ENCODE measurements at places on chromosomes 13 and 19. TPM values are rescaled to one million over a fixed set of nuclear protein-coding genes. Genes with fewer than 3 reads are reported as not detected.

DNA sequence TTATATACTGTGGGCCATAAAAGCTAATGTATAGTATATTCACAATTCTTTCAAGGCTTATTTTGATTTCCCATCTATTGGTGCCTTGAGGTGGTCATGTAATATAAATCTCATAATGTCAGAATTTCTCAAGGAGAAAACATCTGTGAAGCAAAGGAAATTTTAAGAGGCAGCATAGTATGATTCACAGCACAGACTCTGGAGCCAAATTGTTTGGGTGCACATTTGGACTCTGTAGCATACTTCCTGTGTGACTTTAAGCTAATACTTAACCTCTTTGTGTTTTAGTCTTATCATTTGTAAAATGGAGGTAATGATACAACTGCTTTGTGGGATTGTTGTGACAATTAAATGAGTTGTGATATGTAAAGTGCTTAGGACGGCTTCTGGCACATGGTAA, 67.6 kb downstream of the PIBF1 start:
- DNase-seq: no peak

DNA sequence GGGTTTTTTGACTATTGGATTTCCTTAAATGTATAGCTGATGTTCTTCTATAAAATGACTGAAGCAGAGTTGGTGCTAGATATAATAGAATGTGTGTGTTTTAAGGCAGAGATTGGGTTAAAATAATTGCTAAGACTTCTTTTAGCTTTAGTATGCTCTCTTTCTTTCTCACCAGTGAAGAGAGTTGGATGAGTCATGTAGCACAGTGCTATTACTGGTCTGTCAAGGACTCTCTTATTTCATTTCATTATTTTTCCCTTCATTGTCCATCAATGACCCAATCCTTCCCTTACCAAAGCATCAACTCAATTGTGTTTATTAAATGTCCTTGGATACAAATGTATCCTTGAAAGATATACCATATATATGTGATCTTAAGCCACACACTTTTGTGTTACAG, 268.9 kb downstream of the IRS2 start:
- no peak for DNase-seq

Gene C19orf73
- 1.4 TPM for polyA plus RNA-seq

- DNase-seq: no peak
These were observed 411.7 kb downstream of the KCNRG start for GRCh38 chr13:50426927-50427326.

- no peak for DNase-seq
These were observed 141.7 kb downstream of the EFNB2 start for GRCh38 chr13:106393776-106394175.

Gene LGALS4
- polyA plus RNA-seq: 680 TPM

- DNase-seq: no peak
These were observed 30.6 kb upstream of the DPP9 start for GRCh38 chr19:4754248-4754647.

Gene PLPPR3
- 5.2 TPM for polyA plus RNA-seq

GRCh38 chr19:13796301-13797057, 1.2 kb downstream of the ZSWIM4 start:
- DNase-seq: no peak

DNA sequence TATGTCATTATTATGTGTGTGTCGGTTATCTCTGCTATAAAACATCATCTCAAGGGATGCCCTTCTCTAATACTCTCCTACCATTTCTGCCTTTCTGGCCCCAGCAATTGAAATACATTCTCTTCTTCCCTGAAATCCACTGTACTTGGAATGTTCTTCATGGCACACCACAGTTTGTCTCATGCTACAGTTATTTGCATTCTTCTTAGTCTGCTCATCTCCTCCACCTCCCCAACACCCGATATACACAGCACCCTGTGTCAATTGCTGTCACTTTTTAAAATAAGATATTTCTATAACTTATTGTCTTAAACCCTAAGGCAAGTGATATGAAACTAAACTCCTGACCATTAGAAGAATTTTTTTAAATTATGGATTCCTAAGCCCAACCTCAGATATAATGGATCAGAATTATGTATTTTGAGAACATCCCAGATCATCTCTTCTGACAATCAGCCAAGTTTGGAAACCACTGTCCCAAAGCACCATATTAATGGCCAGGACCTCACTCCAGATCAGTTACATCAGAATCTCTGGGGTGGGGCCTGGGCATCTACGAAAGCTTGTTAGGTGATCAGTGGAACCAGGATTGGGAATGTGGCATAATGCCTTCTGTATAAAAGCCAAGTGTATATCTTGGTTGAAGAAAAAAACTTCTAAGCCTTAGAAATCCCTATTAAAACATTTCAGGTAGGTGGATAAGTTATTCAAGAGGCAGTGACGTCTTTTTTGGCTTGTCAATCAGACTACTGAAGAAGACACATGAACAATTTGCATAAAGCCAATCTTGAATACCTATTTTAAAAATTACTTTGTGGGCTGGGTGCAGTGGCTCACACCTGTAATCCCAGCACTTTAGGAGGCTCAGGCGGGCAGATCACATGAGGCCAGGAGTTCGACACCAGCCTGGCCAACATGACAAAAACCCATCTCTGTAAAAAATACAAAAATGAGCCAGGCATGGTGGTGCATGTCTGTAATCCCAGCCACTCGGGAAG, 30.0 kb upstream of the KBTBD7 start:
- DNase-seq: no peak

DNA sequence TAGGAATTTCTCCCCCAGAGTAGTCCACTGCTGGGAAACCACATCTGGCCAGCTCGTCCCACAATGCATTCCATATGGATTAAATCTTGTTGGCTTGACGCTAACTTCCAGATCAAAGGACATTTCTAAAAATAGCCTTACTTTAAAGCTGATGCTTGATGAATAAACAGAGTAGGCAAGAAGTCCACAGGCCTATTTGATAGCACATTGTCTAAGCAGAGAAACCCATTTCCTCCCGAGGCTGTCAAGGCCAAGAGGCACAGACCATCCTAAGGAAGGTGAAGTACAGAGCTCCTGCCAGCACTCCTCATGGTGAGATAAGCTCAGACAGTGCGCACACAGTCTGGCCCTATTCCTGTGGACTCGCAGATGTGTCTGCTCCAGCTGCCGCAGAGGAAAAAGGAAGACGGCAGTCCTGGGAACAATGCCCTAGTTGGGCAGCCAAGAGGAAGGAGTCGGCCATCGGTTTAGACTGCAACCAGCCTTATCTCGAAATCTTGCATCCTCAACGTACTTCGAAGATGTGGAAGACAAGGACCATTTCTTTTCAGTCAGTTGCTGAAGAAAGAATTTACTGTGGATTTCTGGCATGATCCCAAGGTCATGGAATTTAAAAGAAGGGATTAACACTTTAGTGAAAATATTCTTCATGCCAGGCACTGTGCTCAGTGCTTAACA, 156.8 kb downstream of the RGCC start:
- peak; percentile 6 for DNase-seq

Gene LSR
- polyA plus RNA-seq: 99.1 TPM

GRCh38 chr13:101511766-101512165, 59.3 kb downstream of the ITGBL1 start:
- no peak for DNase-seq

DNA sequence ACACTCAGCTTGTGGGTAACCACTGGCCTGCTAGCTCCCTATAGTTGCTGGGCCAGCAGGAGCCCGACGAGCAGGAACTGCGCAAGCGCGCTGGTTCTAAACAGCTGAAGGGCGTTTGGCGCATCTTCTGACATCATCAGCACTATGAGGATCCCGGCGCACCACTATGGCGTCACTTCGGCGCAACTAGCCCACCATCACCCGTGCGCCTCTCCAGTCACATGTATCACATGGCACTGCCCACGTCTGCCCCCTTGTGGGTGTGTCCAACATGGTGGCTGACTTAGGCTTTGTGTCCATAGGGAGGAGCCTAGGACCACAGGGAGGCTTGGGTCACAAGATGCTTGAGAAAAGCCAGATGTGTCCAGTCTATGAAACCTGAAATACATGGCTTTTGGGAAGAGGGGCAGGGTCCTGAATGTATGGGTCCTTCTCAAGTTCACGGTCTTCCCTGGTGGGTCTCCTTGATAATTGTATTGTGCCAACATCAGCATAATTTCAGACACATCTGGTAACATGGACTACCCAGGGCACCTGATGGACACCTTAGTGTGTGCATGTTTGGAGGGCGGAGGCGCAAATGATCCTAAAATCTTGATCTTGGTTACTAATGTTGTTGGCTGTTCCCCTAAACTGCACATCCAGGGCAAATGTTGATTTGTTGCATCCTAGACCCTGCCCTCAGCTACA, 18.0 kb downstream of the KLK4 start:
- DNase-seq: no peak

DNA sequence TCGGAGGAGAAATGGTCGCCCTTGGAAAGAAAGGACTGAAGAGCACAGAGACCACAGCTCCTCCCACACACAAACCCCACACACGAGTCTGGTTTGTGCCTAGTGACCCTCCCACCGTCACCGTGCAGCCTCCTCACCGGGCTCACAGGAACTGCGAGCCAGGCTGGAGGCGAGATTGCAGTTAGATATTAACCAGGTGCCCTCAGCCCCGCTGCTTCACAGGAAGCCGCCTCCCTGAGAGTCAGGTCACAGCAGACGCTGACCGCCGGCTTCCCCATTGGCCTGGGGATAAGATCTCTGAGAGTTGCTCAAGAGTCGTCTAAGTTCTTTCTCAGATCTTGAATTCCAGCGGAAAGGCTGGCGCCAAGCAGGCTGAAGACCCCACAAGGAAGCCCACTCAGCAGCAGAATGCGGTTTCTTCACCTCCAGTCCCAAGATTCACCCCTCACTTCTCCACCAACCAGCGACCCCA, 870 bp downstream of the ZNF44 start:
- peak; percentile 95 for DNase-seq

Gene BLVRB
- 90.8 TPM for polyA plus RNA-seq

DNA sequence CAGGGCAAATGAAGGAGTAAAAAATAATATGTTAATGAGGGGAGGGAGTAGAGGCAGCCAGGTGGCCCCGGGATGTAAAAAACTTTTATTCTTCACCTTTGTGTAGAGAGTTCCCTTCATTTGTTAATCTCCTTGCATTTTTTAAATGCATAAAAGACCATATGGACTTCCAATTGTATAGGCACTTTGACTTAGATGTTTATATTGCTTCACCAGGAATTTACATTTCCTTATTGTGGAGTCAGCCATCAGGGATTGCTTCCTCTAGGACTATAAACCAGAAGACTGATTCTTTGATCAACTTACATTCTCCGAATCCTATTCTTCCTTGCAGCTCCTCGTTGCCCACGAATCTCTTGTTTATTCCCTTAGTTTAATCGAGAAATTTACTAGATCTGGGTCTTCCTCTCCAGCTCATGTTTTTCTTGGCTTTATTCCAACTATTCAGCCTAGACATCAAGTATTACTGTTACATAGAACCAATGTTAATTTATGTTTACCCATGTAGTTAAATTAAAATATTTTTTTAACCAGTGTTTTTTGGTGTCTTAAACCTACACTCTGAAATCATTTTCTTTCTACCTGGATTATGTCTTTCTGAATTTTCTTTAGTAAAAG, 1187.0 kb upstream of the SLC10A2 start:
- DNase-seq: no peak

- DNase-seq: no peak
These were observed 140.7 kb downstream of the KCTD12 start for GRCh38 chr13:76745261-76746200.

Gene ZNF558
- polyA plus RNA-seq: 31.7 TPM

DNA sequence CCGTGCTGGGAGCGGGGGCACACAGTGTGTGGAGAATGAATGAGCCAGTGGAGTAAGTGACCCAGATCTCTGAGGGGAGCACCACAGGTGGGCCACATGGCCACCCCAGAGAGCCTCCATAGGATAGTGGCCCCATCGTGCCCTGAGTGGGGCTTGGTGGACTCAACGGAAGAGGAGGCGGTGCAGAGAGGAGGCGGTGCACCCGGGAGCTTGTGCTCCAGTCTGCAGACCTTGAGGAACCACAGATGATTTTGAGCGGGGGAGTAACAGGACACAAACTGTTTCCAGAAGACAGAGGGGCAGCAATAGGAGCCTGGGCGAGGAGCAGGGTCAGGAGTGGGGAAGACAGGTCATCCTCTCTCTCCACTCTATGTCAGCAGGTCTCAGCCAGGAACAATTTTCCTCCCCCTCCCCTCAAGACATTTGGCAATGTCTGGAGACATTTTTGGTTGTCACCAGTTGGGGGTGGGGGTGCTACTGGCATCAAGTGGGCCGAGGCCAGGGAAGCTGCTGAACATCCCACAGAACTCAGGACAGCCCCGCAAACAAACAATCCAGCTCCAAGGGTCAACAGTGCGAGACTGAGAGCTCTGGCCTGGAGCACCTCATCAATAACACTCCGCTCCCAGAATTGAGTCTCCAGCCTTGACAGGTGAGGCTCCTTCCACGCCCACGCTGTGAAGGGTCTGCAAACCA, 182.2 kb downstream of the USP12 start:
- DNase-seq: no peak

- no peak for DNase-seq
These were observed 383.0 kb downstream of the SLITRK1 start for GRCh38 chr13:83499286-83499685.

Gene CYP4F3
- polyA plus RNA-seq: 6.1 TPM

GRCh38 chr19:17423429-17424208, 3.8 kb downstream of the MVB12A start:
- no peak for DNase-seq

GRCh38 chr13:25462301-25463125, 90.7 kb downstream of the ATP8A2 start:
- no peak for DNase-seq

Gene RASAL3
- 2.8 TPM for polyA plus RNA-seq

DNA sequence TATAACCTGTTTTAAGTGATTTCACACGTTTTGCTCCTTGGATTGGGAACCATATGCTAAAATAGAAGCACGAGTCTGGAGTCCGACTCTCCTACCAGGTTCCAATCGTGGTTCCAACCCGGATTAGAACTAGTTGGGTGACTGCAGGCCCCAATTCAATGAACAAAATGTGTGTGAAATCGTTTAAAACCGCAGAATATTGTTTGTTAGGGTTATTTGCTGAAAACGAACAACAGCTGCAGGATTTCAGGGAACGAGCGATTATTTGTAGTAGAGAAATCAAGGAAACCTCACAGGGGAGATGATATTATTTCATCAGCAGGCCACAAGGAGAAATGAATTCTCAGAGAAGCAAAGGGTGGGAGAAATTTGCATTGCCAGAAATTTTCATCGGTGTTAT, 16.7 kb downstream of the SSC5D start:
- DNase-seq: no peak
